ENCODE measurements at places on chromosomes 13 and 19. TPM values are rescaled to one million over a fixed set of nuclear protein-coding genes. Genes with fewer than 3 reads are reported as not detected.

UBE2S gene
- 5.6 TPM for total RNA-seq

DMKN gene
- 2.0 TPM for total RNA-seq

DNA sequence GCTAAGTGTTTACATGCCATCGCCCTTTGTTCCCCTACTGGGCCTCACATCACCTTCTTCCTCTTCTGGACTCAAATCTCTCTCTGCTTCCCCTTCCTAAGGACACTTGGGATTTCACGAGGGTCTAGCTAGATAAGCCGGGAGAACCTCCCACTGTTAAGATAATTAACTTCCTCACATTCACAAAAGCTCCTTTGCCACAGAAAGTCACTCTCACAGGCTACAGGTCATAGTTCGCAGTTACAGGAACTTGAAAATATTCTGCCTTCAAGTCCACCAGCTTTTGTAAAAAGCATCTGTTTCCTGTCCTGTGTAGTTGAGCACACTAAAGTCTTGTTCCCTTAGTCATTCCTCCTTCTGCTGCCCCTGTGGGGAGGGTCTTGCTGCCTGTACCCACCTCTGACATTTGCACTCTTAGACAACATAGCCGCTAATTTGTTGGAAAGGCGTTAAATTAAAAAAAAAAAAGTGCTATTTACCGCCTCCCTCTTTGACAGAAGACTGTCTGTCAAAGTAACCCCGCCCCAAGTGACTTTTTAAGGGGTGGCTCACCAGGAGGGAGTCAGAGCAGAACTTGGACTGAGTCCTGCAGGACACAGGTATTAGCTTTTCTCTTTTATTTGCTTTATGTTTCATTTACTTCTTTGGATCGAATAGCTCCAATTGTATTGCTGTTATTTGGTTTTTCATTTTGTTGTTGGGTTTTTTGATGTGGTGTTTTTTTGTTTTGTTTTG lies 26.8 kb upstream of the CEACAM21 start:
- DNase-seq, result no peak

DNA sequence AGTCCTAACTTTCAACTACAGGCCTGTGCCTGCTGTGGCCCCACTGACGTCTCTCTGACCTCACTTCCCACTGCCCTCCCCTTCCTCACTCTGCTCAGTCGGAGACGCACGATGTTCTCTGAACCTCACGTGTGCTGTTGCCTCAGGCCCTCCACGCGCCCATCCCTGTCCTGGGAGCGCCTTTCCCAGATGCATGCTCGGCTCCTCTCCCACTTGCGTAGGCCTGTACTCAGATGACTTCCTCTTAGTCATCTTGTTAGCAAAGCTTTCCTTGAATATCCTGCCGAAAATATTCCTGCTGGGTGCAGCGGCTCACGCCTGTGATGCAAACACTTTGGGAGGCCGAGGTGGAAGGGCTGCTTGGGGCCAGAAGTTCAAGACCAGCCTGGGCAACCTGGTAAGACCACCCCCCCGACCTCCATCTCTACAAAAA lies 9.3 kb upstream of the SYT5 start:
- no peak for DNase-seq

GJB6 gene
- not detected for total RNA-seq

- no peak for DNase-seq
Observed at GRCh38 chr13:44165221-44165888, 208.3 kb upstream of the SERP2 start.

GAPDHS gene
- not detected for total RNA-seq

GRCh38 chr13:30907121-30907861 lies 1.2 kb downstream of the MEDAG start:
- DNase-seq, result no peak

KLK1 gene
- total RNA-seq, result 0.75 TPM

GRCh38 chr19:1471515-1472160 lies 7.4 kb downstream of the C19orf25 start:
- no peak for DNase-seq

- no peak for DNase-seq
Observed at GRCh38 chr13:42495255-42495654, 78.7 kb upstream of the TNFSF11 start.

GRCh38 chr13:97385146-97385545 lies 48.8 kb upstream of the RAP2A start:
- DNase-seq, result no peak

- DNase-seq, result no peak
Observed at GRCh38 chr19:46731584-46731983, 14.3 kb upstream of the FKRP start.

GRCh38 chr19:4682417-4683200 lies 12.5 kb upstream of the MYDGF start:
- no peak for DNase-seq

DNA sequence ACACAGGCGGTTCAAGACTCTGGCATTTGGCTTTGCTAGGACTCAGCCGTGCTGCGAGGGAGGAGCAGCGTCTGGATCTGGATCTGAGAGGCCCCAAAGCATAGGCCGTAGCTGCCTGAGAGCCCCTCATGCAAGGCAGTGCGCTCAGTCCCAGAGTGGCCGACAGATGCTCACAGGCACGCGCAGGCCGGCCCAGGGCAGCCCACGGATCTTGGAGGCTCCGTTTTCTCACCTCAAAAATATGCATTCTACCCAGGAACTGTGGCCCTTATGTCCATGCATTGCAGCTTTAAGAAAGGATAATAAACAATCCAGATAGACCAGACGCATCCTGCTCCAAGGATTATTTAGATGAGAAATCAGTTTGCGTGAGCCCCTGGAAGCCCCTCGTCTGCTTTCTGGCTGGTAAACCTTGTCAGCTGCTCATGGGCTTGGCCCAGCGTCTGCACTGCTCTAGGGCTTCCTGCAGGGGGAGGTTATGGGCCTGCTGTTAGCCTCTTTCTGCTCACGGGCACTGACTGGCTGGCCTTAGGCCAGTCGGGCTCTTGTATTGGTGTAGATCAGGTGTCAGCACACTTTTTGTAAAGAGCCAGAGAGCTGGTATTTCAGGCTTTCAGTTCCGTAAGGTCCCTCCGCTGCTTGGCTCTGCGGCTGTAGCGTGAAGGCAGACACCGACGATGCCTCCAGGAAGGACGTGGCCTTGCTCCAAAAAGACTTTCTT lies 24.2 kb downstream of the TEX29 start:
- no peak for DNase-seq

CEACAM8 gene
- total RNA-seq, result 0.33 TPM

POLR2E gene
- total RNA-seq, result 143 TPM

ZSCAN18 gene
- total RNA-seq, result 15.4 TPM

DNA sequence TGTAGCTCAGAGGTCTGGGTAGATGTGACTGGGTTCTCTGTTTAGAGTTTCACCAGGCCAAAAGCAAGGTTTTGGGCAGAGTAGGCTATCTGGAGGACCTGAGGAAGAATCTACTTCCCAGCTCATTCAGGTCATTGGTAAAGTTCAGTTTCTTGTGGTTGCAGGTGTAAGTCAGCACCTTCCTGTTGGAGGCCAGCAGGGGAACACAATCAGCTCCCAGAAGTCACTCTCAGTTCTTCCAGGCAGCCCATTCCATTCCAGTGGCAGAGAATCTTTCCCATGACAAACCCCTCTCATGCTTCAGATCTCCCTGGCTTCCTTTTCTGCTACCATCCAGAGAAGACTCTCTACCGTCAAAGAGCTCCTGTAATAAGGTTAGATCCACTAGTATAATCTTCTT lies 176.2 kb upstream of the UFM1 start:
- no peak for DNase-seq

DNA sequence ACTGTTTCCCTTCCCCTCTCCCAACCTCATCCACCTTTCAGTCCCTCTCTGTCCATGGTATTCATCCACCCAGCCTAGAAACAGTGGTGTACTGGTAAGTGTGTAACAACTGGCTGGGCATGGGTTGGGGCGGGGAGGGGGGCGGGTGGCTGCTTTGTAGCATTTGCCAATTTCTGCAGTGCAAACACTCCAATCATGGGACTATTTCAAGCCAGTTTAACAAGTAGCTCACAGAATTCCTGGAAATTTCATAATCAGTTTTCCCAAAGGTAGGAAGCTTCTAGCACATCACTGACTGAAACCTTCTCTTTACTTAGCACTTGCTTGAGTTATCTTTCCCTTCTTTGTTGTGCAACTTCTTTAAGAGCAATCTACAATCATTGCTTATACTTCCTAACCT lies 100.8 kb upstream of the WASF3 start:
- DNase-seq, result no peak

GRCh38 chr19:3975144-3975543 lies 4.2 kb upstream of the DAPK3 start:
- DNase-seq, result no peak

S1PR5 gene
- 0.30 TPM for total RNA-seq

GRCh38 chr19:22332924-22333323 lies 46.7 kb downstream of the ZNF729 start:
- no peak for DNase-seq

HCST gene
- 1.8 TPM for total RNA-seq

MYADM gene
- 15.2 TPM for total RNA-seq

- no peak for DNase-seq
Observed at GRCh38 chr13:23081901-23082300, 98.9 kb upstream of the SGCG start.

GRCh38 chr13:30466358-30466714 lies 600 bp upstream of the HMGB1 start:
- DNase-seq, result no peak

GRCh38 chr13:96782186-96782585 lies 212.1 kb downstream of the OXGR1 start:
- no peak for DNase-seq

- DNase-seq, result peak; percentile 88
Observed at GRCh38 chr19:2051773-2052704, 995 bp upstream of the MKNK2 start.

SBK2 gene
- not detected for total RNA-seq

SH3GL1 gene
- total RNA-seq, result 30.2 TPM

GRCh38 chr19:47228937-47229675 lies 1.9 kb downstream of the BBC3 start:
- DNase-seq, result no peak

DNA sequence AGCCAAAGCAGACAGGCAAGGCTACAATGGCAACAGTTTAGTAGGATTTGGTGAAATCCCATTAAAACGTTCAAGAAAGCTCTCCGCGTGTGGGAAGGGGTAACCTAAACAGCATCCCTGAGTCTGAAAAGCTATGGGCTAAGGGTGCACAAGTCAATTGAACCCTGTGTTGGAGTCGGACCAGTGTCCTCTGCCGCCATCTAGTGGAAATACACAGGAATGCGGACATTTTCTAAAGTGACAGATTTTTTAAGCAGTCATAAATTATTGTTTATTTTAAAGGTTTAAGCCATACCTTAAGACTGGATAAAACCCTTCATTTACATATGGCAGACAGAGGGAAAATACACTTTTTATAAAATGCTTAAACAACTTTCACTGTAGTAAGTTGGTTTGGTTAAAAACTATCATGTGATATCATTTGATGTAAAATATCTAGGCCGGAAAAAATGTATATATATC lies 26.5 kb upstream of the LSM14A start:
- DNase-seq, result peak; percentile 53

DNA sequence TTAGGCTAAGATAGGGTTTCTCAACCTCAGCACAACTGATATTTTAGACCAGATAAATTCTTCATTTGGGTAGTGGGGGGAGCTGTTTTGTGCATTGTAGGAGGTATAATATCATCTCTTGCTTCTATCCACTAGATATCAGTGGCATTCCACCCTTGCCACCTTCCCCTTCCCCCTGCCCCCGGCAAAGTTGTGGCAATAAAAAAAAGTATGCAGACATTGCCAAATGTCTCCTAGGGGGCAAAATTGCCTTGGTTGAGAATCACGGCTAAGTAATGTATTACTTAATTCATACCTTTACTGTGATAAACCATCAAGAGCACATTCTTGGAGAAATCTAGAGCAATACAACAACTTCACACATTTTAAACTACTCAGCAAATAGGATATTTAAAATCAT lies 51.4 kb downstream of the UBL3 start:
- no peak for DNase-seq

SNRPA gene
- total RNA-seq, result 23.6 TPM

DNA sequence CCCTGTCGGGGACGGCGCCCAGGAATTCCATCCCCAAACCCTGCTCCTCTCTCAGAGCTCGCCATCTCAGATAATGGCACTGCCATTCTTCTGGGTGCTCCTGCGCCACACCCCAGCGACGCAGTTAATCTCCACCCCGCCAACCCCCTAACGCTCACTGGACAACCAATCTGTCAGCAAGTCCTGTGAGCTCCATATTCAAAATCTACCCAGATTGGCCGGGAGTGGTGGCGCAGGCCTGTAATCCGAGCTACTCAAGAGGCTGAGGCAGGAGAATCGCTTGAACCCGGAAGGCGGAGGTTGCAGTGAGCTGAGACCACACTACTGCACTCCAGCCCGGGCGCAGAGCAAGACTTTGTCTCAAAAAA lies 18.6 kb downstream of the FCGBP start:
- peak; percentile 34 for DNase-seq

GRCh38 chr19:1884719-1885334 lies 469 bp downstream of the ABHD17A start:
- no peak for DNase-seq
